Activated CD4-positive, alpha-beta T cell treated with anti-CD3 and anti-CD28 coated beads, Interleukin-2, amount 10 ng/mL, durations not matched to agents 7 days and 5 days (primary cell): ENCODE measurements at places on chromosomes 4 and X.

DNA sequence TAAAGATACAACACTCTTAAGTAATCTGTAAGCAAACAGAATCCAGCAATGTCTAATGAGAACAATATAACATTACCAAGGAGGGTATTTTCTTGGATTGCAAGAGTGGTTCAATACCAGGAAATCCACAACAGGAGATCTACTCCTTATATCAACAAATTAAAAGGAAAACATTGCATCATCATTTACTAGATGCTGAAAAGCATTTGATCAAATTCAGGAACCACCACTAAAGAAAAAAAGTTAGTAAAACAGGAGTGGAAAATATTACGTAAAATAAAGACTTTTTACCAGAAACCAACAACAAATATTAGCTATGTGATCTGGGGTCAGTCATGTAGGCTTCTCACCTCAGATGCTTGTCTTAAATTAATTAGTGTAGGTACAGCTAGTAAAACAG is 66.8 kb upstream of the MAB21L2 start:
- no peak for DNase-seq

GRCh38 chr4:105944540-105944939 is 49.3 kb downstream of the NPNT start:
- DNase-seq = no peak

- no peak for DNase-seq
These were observed 237.5 kb upstream of the ANXA10 start for GRCh38 chr4:167854881-167855280.

DNA sequence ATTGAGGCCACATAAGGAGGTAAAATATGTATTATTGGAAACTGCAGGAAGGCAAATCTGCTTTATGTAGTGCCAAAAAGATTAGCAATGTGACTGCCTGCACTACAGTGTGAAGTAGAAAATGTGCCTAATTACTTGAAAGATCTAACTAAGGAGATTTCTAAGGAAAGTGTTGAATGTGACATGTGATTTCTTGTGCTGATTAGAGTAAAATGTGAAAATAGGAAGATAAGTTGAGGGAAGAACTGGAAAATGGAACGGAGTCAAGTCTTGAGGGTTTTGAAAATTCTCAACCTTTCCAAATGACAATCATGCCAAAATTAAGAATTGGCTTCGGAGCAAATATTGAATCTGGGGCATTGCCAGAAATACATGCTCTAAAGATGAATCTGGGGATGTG is 209.5 kb upstream of the SPOCK3 start:
- DNase-seq = no peak

GRCh38 chr4:82519776-82520175 is 42.0 kb downstream of the TMEM150C start:
- no peak for DNase-seq

- no peak for DNase-seq
These were observed 53.4 kb downstream of the PPEF2 start for GRCh38 chr4:75848891-75849290.

DNA sequence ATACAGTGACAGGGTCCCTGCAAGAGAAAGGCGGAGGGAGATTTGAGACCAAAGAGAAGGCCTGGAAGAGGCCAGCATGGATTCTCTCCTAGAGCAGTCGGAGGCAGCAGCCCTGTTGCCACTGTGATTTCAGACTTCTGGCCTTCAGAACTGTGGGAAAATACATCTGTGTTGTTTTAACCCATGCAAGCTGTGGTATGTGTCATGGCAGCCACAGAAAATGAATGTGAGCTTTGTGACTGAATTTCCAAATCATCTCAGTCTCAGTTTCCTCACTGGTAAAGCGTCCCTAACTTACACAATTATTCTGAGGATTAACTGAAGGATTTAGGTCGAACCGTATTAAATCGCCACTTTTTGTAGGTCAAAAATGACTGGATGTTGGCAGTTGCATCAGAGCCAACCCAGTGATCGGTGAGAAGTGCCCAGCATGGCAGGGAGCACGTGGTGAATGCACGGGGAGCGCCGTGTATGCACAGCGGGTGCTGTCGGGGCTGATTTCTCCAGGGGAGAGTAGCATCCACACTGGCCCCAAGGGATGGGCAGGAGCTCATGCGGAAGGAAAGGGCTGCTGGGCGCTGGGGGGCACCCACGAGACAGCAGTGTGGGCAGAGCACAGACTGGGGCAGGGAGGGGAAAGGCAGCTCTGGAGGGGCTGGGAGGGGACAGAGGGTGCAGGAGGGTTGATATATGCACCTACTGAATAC is 23.8 kb upstream of the NSG1 start:
- no peak for DNase-seq

DNA sequence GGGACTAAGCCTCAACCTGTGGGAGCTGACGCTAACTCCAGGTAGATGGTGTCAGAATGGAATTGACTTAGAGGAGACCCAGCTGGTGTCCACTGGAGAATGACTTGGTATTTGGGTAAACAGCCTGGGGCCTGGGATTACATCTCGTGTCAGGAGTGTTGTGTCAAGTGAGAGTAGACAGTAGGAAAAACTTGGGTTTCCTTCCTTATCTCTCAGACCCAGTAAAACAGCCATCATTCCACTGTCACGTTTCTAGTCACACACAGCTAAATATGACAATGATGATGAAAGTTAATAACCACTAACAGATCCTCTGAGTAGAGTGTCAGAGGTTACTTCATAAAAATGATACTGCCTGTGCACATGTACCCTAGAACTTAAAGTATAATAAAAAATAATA is 13.8 kb downstream of the ZNF674 start:
- no peak for DNase-seq

DNA sequence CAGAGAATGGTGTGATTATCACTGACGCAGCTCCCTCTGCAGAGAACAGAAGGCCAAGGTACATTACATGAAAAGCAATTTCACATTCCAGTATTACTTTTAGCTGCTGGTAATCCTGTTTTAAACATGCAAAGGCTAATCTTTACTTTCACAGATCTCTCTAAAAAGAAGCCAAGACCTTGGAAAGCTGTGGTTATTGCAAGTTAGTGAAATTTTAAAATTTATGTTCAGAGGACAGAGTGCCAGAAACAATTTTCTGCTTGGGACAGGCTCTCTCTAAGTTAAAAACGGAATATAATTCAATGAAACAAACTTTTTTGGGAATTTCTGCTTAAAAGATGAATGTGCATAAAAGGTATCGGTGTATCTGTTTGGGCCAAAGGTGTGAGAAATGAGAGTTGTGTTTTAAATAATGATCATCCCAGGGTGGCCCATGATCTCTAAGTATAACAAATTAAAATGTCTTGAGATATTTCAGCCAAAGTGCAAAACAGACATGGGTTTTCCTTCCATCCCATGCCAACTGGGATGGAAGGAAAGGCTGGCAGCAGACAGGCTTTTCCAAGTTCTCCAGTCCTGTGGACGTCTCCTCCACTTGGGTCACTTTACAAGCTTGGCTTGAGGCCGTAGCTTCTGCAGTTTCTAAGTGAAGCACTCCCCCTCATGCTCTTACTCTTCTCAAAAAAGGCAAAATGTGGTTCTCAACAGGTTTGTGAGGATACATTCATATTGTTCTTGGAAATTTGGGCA is 118.0 kb downstream of the DRD5 start:
- DNase-seq = no peak

DNA sequence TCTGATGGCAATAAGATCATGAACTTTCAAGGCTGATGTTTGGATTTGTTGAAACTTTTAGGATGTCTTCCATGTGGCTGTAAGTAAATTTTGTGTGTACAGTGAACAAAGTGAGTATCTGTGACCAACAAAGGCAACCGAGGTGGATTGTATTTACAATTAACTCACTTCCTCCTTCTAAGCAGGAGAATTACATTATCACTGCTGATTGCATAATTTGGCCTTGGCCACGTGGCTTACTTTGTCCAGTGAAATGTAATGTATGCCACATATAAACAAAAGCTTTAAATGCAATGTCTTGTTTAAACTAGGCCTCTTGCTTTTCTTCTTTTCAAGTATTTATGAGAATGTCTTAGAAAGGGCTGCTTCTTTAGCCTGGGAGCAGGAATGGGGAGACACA is 66.3 kb upstream of the MAD2L1 start:
- no peak for DNase-seq

GRCh38 chrX:39309721-39310152 is 508.5 kb downstream of the MID1IP1 start:
- peak; percentile 61 for DNase-seq

GRCh38 chr4:136863756-136864155 is 668.5 kb downstream of the PCDH18 start:
- DNase-seq = no peak

- no peak for DNase-seq
These were observed 127.8 kb upstream of the TBL1X start for GRCh38 chrX:9337046-9337445.

DNA sequence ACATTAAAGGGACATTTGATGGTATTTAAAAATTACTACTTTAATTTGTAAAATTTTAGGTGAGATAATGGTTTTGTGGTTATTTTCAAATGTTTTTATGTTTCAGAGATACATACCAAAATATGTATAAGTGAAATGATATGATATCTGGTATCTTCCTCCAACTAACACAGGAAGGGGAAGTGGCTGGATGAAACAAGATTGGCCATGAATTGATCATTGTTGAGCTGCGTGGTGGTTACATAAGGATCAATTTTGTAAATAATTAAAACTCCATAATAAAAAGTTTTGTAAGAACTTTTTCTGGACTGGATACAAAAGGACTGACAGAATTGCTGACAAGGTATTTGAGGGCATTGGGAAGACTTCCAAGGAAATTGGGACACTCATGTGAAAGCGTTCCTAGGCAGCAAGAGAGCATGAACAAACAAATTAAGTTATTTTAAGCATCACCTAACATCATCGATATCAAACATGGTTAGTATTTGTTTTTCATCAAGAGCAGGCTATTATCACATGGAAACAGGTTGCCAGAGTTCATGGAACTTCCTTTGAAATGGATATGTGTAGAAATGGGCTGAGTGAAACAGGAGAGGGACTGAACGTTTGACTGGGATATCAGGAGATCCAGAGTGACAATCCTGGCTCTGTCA is 4.4 kb upstream of the PGM2 start:
- no peak for DNase-seq

- DNase-seq = no peak
These were observed 52.0 kb upstream of the FRAS1 start for GRCh38 chr4:78005086-78005485.

- DNase-seq = peak; percentile 44
These were observed 98.8 kb upstream of the IQCM start for GRCh38 chr4:149914119-149915115.

- DNase-seq = peak; percentile 46
These were observed 126.5 kb downstream of the QDPR start for GRCh38 chr4:17385403-17385802.

- no peak for DNase-seq
These were observed 289.8 kb downstream of the ARHGAP10 start for GRCh38 chr4:148021686-148022085.

GRCh38 chr4:149987330-149988086 is 90.7 kb upstream of the DCLK2 start:
- no peak for DNase-seq

DNA sequence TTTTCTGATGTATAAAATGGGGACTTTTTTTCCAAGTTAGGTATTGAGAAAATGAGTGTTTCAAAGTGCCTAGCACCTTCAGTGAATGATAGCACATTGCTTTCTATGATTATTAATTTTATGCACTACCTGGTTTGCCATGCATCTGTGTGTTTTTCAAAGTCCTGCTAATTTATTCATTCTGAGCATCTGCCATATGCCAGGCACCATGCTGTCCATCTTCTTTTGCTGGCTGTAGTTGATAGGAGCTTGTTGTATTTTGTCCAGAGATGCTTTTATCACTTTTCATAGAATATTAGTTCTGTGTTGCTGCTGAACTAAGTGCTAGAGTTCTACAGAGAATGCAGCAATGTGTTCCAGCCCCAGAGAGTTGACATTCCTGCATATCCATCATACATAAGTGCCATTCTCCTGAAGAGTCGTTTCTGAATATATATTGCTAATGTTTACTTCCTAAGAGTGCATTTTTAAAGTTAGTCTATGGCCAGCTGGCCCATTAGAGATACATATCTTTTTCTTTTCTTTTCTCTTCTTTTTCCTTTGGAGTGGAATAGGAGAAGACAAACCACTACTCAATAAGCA is 49.0 kb upstream of the CLNK start:
- no peak for DNase-seq

- DNase-seq = no peak
These were observed 210.4 kb upstream of the PSAPL1 start for GRCh38 chr4:7645158-7645557.

- no peak for DNase-seq
These were observed 26.1 kb downstream of the FAM47E start for GRCh38 chr4:76277667-76278066.

GRCh38 chr4:105911426-105911825 is 16.2 kb downstream of the NPNT start:
- no peak for DNase-seq

DNA sequence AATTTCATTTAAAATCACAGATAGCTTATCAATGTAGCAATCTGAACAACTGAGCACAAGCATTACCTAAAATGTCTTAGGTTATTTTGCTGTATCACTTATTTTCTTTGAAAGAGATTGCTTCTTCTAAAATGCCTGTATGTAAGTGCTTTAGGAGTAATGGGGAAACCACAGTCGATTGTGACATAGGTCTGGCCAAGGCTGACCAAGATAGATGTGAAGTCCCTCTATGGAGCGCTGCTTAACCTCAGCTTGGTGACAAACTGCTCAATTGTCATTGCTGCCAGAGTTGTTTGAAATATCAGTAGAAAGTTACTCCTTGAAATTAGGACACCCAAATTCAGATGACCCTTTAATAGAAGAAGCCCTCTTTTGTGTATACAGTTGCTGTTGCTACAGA is 401.9 kb upstream of the NDST4 start:
- DNase-seq = no peak

GRCh38 chrX:139905743-139906142 is 27.1 kb downstream of the ATP11C start:
- DNase-seq = no peak

DNA sequence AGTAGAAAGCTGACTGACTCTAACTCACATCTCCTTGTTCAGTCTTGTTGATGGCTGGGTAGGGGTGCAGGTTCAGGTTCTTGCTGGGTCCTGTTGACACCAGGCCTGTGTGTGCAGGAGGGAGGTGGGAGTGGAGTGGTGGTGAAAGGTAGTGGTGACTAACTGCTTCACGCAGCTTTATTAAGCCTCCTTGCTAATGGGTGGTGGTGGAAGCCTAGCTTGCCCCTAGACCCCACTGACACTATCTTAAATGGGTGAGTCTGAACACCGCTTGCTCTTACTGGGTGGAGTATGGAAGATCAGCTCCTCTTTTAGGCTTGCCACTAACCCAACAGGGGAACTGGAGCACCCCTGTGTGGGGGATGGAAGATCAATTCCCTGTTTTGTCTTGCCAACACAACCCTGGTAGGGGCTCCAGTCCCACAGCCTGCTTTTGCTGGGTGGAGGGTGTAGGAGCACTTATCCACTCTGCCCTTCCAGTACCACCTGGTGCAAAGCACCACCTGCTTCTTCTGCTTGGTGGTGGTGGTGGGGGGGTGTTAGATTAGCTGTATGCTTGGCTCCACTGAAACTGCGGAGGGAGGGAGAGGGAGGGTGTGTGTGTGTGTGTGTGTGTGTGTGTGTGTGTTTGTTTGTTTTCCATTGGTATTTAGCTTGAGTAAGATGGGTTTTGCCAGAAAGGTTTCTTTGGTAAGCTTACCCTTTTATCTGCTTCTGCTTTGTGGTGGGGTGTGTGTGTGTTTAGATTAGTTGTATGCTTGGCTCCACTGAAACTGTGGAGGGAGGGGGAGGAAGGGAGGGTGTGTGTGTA is 25.6 kb downstream of the KDM6A start:
- DNase-seq = peak; percentile 10

- peak; percentile 44 for DNase-seq
These were observed 44.9 kb downstream of the JADE1 start for GRCh38 chr4:128854433-128854832.

- no peak for DNase-seq
These were observed 9.6 kb downstream of the BMP3 start for GRCh38 chr4:81040012-81040659.
